ENCODE measurements at places on chromosomes 16 and 17.

- no peak for DNase-seq
These were observed 1.2 kb upstream of the AMFR start for GRCh38 chr16:56426585-56426984.

GRCh38 chr17:15649861-15650421, 30.4 kb upstream of the FBXW10B start:
- peak; percentile 41 for DNase-seq

DNA sequence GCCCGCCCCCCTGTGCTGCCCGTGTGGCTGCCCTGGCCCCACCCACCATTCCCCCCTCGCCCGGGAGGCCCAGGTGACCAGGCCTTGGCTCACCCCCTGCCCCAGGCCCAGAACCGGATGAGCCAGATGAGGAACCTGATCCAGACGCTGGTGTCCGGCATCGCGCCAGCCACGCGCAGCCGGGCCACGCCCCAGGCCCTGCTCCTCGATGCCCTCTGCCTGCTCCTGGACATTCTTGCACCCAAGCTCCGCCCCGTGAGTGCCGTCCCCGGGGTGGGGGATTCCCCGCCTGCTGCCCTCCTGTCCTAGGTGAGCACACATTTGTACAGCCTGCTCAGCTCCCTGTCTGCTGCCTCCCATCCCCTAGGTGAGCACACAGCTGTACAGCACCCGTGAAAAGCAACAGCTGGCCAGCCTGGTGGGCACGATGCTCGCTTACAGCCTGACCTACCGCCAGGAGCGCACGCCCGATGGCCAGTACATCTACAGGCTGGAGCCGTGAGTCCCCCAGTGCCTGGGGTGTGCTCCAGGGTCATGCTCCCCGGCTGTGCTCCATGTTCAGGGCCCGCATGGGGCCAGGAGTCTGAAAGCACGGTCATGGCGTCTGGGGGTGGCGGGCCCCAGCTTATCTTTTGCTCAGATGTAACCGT, 4.8 kb downstream of the GNG13 start:
- DNase-seq = no peak

- no peak for DNase-seq
These were observed 29.1 kb downstream of the DUSP14 start for GRCh38 chr17:37518826-37519225.

DNA sequence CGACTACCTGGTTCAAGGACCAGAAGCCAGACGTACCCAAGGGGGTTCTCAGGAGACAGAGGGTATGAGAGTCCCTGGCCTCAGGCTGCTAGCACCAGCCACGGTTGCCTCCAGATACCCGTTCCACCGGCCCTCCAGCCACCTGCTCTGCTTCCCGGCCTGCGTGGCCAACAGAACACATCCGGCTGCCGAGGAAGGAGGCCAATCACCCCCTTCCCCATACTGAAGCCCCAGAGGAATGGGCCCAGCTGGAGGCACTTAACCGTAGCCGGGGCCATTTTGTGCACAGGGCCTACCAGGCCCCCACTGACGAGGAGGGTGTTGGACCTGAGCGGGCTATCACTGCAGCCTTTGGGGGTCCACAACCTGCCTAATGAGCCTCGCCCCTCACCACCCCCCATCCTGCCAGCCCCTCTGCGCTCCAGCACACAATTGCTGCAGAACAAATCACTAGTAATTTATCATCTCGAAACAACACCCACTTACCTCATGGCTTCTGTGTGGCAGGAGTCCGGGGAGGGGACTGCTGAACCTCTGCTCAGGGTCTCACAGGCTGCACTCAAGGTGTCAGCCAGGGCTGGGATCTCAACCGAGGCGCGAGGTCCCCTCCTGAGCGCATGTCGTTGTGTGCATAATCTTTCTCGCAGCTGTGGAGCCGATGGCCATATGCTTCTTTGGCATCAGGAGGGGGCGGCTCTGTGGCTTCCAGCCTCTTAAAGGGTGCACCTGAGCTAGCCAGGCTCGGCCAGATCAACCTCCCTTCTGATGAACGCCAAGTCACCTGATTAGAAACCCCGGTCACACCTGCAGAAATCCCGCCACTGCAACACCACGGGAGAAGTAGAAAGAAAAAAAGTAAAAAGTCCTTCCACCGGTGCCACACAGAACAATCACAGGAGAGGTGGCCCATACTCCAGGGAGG, 10.1 kb upstream of the KREMEN2 start:
- DNase-seq = no peak

- DNase-seq = peak; percentile 55
These were observed 16.7 kb downstream of the UNC13D start for GRCh38 chr17:75827308-75828075.

- peak; percentile 84 for DNase-seq
These were observed at the start of gene IGF2BP1 for GRCh38 chr17:48997103-48997826. IGF2BP1 (plus strand) TSS chr17:48997385; CDS start chr17:48997746, 361 bp downstream.

DNA sequence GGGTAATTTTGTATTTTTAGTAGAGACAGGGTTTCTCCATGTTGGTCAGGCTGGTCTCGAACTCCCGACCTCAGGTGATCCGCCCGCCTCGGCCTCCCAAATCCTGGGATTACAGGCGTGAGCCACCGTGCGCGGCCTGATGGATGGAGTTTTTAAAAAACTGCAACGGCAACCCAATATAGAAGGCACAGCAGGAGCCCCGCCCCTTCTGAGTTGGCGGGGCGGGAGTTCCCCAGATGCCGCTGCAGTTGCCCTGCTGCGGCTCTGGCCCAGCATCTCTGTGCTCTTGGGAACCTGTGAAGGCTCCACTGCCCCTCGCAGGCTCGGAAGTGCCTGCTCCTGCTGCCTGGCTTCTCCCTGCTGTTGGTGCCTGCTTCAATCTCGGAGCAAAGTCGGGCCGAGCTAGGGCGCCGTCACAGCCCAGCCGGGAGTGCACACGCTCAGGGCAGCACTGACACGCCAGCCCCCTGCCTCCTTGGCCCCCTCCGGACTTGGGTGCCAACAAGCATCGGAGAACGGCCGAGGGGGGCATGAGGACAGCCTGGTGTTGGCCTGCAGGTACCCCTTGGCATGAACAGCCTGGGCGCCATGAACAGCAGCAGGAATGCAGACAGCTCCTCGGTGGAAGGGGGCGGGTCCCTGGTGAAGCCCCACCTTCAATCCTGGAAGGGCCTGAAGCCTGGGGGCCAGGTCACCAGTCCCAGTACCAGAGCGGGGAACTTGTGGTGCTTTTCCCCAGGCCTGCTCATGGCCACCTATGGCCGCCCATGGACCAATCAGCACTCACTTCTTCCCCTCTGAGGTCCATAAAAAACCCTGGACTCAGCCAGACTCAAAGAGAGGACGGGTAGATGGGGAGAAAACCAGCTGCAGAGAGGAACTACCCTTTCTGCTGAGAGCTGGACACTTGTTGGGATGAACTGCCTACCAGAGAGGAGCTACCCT, 2.3 kb upstream of the NT5M start:
- peak; percentile 37 for DNase-seq

DNA sequence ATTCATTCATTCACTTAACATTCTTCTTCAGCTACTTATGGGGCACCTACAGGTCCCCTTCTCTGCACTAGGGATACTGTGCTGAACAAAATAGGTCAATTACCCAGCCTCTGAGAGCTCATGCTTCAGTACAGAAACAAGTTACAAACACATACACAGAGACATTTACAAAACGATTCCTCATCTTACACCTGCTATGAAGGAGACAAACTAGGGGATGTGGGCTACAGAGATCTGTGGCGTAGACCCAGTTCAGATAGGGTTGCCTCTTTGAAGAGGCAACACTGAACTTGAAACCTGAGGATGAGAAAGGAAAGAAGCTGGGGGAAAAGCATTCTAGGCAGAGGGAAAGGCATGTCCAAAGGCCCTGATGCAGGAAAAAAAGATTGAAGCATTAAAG, 5.2 kb downstream of the IL21R start:
- DNase-seq = no peak

GRCh38 chr17:75403131-75403530, 2.3 kb downstream of the GRB2 start:
- no peak for DNase-seq

GRCh38 chr16:66881014-66881417, 701 bp downstream of the PDP2 start:
- DNase-seq = no peak

- peak; percentile 46 for DNase-seq
These were observed 32.0 kb upstream of the MRPS23 start for GRCh38 chr17:57881783-57882351.

GRCh38 chr16:49806446-49806845, 49.5 kb downstream of the ZNF423 start:
- DNase-seq = peak; percentile 56

DNA sequence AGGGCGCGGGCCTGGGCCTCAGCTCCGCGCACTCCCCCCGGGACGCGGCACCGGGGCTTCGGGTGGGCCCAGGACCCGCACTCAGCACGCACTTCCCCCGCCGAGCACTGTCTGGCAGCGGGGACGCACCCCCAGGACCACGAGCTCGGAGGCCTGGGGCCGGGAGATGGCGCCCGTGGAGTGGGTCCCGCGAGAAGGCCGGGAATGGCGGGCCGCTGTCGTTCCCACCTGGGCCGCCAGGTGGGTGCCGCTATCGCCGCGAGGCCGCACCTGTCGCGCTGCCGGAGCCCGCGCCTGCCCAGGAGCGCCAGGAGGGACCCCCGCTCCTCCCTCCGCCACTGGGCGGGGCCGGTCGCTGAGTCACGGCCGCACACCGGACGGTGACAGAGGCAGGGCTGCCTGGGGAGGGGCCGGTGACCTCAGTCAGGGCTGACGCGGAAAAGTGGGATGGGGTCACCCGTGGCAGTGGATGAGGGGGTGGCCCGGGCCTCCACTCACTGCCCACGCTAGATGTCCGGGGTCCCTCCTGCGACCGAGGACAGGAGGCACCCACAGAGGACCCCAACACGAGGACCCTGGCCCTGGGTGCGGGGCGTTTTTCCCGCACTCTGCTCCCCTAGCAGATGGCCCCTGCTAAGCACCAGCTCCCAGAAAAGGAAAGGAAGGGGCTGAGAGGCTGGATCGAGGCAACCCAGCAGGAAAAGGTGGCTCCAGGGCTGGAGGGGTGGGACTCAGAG, 6.9 kb upstream of the ACTG1 start:
- no peak for DNase-seq

DNA sequence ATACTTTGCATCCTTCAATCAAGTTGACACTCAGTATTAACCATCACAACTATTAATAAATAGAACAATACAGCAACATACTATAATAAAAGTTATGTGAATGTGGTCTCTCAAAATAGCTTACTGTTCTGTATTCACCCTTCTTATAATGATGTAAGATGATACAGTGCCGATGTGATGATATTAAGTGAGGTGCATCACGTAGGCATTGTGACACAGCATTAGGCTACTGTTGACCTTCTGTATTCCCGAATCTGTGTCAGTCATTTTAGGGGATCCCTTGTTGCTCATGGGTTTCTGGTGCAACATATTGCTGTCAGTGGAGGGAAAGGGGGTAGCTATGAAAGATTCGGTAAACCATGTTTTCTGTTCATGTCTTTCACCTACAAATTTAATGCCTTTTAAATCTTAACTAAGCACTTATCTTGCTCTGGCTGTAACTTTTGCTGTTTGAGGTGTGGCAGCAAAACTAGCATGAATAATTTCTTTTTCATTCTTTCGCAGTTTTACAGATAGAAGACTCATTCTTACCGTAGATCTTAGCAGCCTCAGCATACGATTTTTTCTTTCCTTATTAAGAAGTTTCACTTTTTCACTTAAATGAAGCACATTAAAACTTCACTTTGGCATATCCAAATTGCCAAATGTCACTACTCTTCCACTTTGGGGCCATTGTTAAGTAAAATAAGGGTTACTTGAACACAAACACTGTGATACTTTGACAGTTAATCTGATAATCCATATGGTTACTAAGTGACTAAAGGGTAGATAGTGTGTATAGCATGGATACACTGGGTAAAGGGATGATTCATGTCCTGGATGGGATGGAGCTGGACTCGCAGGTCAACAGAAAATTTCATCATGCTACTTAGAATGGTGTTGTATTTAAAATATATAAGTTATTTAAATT, 29.6 kb downstream of the NFAT5 start:
- peak; percentile 57 for DNase-seq

DNA sequence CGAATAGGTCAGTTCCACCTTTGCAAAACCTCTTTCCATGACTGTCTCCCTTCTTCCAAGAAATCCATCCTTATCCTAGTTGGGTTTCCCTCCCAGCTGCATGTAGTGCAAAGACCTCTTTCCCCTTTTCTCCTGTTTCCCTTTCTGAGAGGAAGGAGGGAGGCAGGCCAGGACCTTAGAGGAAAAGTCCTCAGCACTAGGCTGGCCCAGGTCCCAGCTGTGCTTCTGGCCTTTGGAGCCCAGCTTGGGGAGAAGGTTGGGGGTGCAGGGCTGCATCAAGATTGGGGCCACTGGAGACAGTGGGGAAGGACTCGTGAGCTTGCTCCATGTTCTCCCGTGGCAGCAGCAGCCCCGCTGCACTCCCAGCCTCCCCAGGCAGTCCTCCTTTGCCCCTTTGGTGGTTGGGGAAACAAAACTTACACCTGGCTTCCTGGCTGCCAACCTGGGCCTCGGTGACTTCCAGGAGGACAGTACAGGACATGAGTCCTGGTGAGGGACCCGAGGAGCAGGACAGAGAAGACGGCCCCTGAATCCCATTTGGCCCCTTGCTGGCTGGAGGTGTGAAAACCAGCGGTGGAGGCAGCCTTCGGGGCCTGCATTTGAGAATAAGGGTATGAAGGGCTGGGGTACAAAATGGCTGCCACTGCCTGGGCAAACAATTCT, 481 bp downstream of the HEXIM2 start:
- DNase-seq = no peak

DNA sequence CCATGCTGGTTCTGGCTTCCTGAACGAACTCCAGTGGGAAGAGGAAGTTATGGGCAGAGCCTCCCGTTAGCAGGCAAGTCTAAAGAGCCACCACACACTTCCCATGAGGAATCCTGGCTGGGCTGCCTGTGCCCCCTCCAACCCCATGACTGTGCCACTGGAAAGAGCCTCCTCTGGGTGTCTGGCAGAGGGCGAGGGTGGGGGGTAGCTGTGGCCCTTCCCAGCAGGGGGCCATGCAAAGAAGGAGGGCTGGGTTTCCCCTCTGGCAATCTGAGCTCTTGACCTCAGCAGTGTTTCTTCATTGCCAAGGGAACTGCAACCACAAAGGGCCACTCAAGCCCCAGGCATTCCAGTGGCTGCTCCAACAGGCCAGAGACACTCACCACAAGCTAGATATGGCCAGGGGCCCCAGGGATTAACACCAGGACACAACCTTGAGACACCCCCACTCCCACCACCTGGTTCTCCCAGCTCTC, 1.7 kb upstream of the RRAD start:
- DNase-seq = peak; percentile 90

- DNase-seq = peak; percentile 4
These were observed 42.4 kb downstream of the SYT17 start for GRCh38 chr16:19210280-19210924.

- DNase-seq = peak; percentile 80
These were observed 1.2 kb downstream of the GRB2 start for GRCh38 chr17:75404223-75404730.

GRCh38 chr16:72073560-72074230, 10.7 kb downstream of the HPR start:
- peak; percentile 1 for DNase-seq

DNA sequence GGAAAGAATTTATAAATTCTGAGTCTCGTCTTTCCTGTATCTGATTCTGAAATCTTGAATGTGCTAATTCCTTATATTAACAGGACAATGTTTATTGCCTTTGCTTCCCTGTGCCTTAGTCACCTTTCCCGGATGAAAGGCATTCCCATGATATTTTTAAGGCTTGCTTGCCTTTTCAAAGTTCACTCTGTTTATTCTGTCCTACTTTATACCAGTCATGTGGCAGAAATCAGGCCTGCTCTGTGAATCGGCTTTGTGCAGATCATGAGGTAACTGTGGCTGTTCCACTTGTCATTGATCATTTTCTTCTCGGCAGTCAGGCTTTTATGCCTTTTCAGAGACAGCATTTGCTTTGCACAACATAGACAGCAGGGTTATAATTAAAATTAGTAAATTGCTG, 28.8 kb upstream of the ABCC11 start:
- DNase-seq = peak; percentile 45

Data from astrocyte of the spinal cord (primary cell).